HCT116 (cell line): ENCODE measurements at places on chromosomes 2 and 18.

DNA sequence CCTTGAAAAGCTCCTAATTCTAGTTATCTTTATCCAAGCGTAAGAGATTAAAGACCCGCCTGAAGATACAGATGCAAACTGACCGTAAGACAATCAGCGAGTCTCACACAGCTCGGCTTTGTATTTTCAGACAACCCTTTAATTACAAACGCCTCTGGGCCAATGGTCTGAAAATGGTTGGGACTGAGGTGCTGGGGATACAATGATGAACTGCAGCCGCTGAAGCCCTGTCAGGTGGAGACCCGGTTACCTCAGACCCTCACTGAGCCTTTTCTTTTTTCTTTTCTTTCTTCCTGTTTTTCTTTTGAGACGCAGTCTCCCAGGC, 715 bp upstream of the CFAP36 start:
- peak overlapping the region; percentile 77 for H3K4me3 ChIP-seq
- H3K36me3 ChIP-seq: no peaks in the 10 kb centered on the region
- peak overlapping the region; percentile 55 for H3K27ac ChIP-seq

GRCh38 chr2:172560721-172561120, 4.8 kb downstream of the PDK1 start:
- H3K36me3 ChIP-seq: peaks cover 20% of the 10 kb centered on the region; the same call in 1 of the 2 replicates
- no peak overlapping the region for H3K4me3 ChIP-seq
- no peaks in the 10 kb centered on the region for H3K27me3 ChIP-seq
- peaks cover 5% of the 10 kb centered on the region; the same call in 1 of the 2 replicates for H3K4me1 ChIP-seq

DNA sequence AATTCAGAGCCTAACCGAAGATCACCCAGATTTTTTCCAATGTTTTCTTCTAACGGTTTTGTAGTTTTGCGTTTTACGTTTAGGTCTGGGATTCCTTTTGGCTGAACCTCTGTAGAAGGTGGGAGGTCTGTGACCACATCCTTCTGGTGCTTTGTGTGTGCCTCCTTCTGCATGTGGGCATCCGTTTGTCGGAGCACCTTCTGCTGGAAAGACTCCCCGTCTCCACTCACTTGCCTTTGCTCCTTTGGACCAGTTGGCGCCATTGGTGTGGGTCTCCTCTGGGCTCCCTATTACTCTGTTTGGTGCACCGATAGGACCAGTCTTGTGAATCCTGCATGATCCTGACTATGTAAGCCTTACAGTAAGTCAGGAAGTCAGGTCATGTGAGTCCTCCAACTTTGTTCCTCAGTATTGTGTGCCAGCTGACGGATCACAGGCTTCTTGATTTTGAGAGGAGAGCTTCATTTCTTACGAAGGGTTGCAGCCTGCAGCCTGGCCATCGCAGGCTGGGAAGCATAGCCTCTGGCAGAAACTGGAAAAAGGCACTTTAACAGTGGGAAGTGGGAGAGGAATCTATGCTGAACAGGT, 13.6 kb downstream of the AQP12A start:
- H3K36me3 ChIP-seq: no peaks in the 10 kb centered on the region
- H3K27ac ChIP-seq: no peak overlapping the region
- no peaks in the 10 kb centered on the region; the same call in 1 of the 2 replicates for H3K27me3 ChIP-seq
- DNase-seq: no peak

GRCh38 chr18:24108641-24109040, 30.2 kb upstream of the CABYR start:
- no peak for DNase-seq
- H3K4me3 ChIP-seq: no peak overlapping the region
- no peak overlapping the region for H3K27ac ChIP-seq
- no peaks in the 10 kb centered on the region for H3K27me3 ChIP-seq

- no peaks in the 10 kb centered on the region for H3K4me1 ChIP-seq
- peaks cover 4% of the 10 kb centered on the region; the same call in 1 of the 2 replicates for H3K36me3 ChIP-seq
- no peak for DNase-seq
- H3K4me3 ChIP-seq: no peak overlapping the region
- no peak overlapping the region for H3K27ac ChIP-seq
Measured at GRCh38 chr2:117960231-117960630, 53.6 kb downstream of the CCDC93 start.

GRCh38 chr2:112630268-112630667, 15.5 kb upstream of the SLC20A1 start:
- H3K36me3 ChIP-seq: no peaks in the 10 kb centered on the region
- H3K27ac ChIP-seq: peak overlapping the region; percentile 31; the same call in 1 of the 2 replicates
- H3K4me3 ChIP-seq: no peak overlapping the region
- H3K27me3 ChIP-seq: no peaks in the 10 kb centered on the region

DNA sequence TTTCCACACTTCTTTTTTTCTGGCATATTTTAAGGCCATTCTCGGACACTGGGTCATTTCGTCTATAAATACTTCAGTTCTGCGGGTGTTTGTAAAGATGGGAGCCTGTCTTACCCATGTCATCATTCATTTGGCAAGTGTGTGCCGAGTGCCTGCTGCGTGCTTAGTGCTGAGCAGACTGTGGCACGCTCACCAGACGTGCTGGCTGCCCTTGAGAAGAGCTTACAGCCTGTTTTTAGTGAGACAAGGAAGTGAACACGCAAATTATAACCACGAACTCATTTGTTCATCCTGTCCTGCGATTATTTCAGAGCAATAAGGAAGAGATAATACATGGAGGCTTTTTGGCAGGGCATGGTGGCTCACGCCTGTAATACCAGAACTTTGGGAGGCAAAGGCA, 10.4 kb upstream of the STON1 start:
- H3K4me3 ChIP-seq: no peak overlapping the region
- H3K36me3 ChIP-seq: no peaks in the 10 kb centered on the region; the same call in none of the 2 replicates
- H3K27ac ChIP-seq: no peak overlapping the region
- no peak for DNase-seq

- H3K27me3 ChIP-seq: peaks cover 5% of the 10 kb centered on the region
- H3K4me3 ChIP-seq: no peak overlapping the region
- no peak for DNase-seq
- H3K36me3 ChIP-seq: no peaks in the 10 kb centered on the region
- no peaks in the 10 kb centered on the region for H3K4me1 ChIP-seq
Measured at GRCh38 chr18:77439888-77440287, 190.2 kb downstream of the GALR1 start.

GRCh38 chr2:190467575-190468083, 59.5 kb downstream of the MFSD6 start:
- DNase-seq: no peak
- no peak overlapping the region for H3K4me3 ChIP-seq
- H3K4me1 ChIP-seq: peaks cover 45% of the 10 kb centered on the region
- H3K27me3 ChIP-seq: no peaks in the 10 kb centered on the region
- peak overlapping the region; percentile 46; the same call in 1 of the 2 replicates for H3K27ac ChIP-seq

DNA sequence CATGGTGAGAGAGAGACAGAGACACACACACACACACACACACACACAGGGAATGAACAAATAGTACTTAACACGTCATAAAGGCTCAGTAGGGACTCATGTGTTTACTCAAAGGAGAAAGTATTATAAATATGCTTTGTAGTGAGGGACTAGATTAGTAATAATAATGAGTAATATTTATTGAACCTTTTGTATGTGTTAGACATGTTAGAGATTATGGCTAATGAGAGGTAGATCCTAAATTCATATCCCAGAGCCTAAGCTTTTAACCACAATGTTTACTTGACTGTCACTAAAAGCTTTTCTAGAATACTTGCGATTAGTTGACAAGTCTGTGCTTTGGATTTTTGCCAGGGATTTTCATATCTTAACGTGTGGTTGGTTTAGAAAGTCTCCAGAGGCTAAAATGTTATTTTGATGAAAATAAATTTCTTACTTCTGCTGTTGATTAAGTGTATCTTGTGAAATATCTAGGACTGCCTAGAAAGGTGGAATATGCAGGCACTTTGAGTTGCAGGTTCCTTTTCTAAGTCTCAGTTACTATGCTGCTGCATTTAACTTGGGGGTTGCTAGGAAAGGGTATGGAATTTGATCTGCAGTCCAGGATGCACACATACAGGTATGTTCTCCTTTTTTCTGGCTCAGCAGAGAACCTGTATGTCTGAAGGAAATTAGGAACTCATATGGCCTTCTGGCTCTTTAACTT, 64.5 kb downstream of the UBR3 start:
- H3K4me3 ChIP-seq: no peak overlapping the region
- H3K36me3 ChIP-seq: no peaks in the 10 kb centered on the region
- no peaks in the 10 kb centered on the region for H3K4me1 ChIP-seq

GRCh38 chr18:56721031-56721430, 69.9 kb downstream of the WDR7 start:
- H3K27me3 ChIP-seq: no peaks in the 10 kb centered on the region
- DNase-seq: no peak
- H3K4me3 ChIP-seq: no peak overlapping the region
- H3K27ac ChIP-seq: no peak overlapping the region
- no peaks in the 10 kb centered on the region for H3K4me1 ChIP-seq
- H3K36me3 ChIP-seq: no peaks in the 10 kb centered on the region

DNA sequence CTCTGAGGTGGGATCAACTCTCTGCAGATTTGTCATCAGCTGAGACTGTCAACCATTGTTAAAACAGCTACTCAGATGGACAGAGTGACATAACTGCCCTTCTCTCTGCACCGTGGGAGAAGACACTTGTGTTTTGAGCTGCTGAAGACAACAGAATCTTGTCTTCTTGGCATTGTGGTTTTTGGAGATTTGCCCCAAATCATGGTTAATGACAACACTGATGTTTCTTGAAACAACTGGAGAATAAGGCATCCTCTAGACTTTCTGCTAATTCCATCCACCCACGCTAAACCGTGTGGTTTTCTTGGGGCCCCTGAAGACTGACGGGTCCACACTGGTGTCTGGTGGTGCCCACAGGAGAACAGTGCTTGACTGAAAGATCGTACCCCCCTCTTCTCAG, 39.5 kb downstream of the SH3BP4 start:
- peaks cover 29% of the 10 kb centered on the region for H3K4me1 ChIP-seq
- H3K27me3 ChIP-seq: no peaks in the 10 kb centered on the region
- no peak for DNase-seq
- no peak overlapping the region for H3K4me3 ChIP-seq
- no peak overlapping the region for H3K27ac ChIP-seq
- no peaks in the 10 kb centered on the region for H3K36me3 ChIP-seq

- no peak for DNase-seq
- peaks cover 50% of the 10 kb centered on the region for H3K27me3 ChIP-seq
- H3K4me3 ChIP-seq: no peak overlapping the region
- no peaks in the 10 kb centered on the region for H3K36me3 ChIP-seq
Measured at GRCh38 chr2:99936065-99936464, 206.3 kb downstream of the AFF3 start.

DNA sequence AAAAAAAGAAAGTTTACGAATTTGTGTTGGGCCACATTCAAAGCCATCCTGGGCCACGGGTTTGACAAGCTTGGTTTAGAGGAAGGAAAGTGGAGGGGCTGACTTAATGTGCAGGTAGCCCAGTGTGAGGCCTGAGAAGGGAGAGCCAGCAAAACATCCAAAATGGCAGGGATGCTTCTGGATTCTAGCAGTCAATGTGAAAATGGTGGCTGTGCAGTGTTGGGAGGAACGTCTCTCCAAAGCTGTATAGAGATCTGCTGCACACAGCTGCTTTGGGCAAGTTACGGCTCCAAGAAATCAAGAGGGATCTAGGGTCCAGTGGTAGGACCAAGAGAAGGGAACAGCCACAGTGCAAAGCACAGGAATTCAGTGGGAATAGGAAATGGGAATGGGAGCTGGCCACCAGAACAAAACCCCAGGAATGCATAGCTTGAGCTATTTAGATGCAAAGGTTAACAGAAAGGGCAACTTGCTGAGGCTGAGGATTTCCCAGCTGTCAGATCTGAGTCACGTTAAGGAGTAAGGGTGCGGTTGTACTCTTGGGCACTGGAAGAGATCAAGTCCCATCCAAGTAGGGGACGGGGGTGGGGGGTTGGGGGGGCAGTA, 70.6 kb downstream of the B3GNT2 start:
- no peak overlapping the region for H3K4me3 ChIP-seq
- no peak overlapping the region for H3K27ac ChIP-seq
- H3K4me1 ChIP-seq: no peaks in the 10 kb centered on the region
- DNase-seq: no peak
- H3K27me3 ChIP-seq: no peaks in the 10 kb centered on the region
